ENCODE measurements at places on chromosomes 2 and 18.

DNA sequence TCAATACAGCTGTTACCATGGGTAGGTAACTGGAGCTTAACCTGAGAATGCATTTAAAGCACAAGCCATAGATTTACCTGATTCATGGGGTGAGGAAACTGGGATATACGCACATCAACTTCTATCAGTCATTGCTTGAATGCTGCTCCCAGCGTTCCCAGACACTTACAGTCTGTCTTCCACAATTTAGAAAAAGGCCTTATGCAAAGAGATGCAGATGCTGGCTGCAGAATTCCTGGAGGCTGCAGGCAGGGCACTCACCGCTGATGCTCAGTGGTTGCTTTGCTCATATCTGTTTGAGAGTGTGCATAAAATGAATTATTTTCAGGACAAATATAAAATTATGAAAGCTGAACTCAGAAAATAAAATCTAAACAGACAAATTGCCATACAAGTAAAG, 950.7 kb upstream of the PIK3C3 start:
- H3K4me3 ChIP-seq = no peak overlapping the region
- H3K27ac ChIP-seq = no peak overlapping the region
- H3K27me3 ChIP-seq = no peaks in the 10 kb centered on the region
- DNase-seq = no peak
- no peaks in the 10 kb centered on the region for H3K4me1 ChIP-seq

GRCh38 chr18:12837747-12838146, 46.3 kb downstream of the PTPN2 start:
- H3K4me1 ChIP-seq = peaks cover 43% of the 10 kb centered on the region
- no peak overlapping the region for H3K27ac ChIP-seq
- no peak for DNase-seq
- H3K36me3 ChIP-seq = peaks cover 15% of the 10 kb centered on the region
- H3K27me3 ChIP-seq = no peaks in the 10 kb centered on the region
- no peak overlapping the region for H3K4me3 ChIP-seq

- no peak overlapping the region for H3K27ac ChIP-seq
- H3K4me1 ChIP-seq = no peaks in the 10 kb centered on the region
- H3K27me3 ChIP-seq = no peaks in the 10 kb centered on the region
- H3K4me3 ChIP-seq = no peak overlapping the region
- no peaks in the 10 kb centered on the region for H3K36me3 ChIP-seq
- DNase-seq = no peak
Measured at GRCh38 chr2:182404092-182404491, 22.7 kb downstream of the PDE1A start.

DNA sequence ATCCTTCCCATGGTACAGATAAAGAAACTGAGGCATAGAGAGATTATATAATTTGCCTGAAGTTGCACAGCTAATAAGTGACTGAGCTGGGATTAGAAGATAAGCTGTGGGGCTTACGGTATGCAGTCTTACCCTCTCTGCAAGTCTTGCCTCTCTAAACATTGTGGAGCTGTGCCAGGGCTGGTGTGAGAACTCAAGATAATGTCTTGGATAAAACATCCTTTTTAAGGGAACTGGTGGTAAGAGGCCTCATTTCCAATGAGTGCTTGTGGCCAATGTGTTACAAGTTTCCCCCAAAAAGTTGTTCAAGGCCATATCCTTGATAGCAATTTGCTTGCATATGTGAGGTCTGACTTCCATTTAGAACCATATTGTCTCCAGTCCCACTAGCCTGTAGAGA, 84.3 kb upstream of the ETAA1 start:
- no peaks in the 10 kb centered on the region for H3K4me1 ChIP-seq
- H3K4me3 ChIP-seq = no peak overlapping the region
- no peak overlapping the region for H3K27ac ChIP-seq
- H3K36me3 ChIP-seq = no peaks in the 10 kb centered on the region

DNA sequence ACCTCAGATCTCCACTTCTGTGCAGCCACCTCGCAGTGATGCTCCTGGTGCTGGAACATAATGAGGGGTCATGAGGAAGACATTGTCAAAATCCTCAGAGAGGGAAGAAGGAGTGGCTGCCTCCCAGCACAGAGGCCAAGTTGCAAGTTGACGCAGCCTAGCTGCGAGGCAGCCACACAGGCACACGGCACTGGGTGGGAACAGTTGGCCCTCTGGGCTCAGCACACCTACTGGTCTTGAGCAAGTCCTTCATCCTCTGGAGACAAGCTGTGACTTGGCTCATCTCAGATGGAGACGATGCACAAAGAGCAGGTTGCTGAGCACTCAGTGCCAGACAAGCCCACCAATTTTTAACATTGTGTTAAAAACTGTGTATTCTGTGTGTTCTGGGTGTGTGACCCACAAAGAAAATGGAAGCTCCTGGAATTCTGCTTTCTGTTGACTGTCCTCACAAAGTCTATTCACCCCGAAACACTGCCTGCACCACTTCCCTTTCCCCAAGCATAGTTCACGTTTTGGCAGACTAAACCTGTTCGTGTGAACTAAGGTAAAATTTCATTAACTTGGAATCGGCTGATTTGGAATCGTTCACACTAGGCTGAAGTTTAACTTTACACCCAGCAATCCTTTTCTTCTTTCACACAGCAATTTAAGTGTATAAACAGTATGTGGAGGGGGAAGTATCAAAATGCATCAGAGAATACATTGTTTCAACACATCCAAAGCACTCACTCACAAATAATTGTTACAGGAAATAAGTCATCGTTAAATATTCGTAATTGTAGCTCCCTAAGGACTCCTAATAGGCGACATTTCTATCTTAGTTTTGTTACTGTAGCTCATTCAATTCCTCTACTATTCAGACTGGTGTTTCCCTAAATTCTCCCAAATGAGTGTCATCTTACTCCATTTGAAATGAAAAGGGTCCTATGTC, 266.6 kb upstream of the ID2 start:
- DNase-seq = no peak
- peaks cover 2% of the 10 kb centered on the region for H3K4me1 ChIP-seq
- peaks cover 55% of the 10 kb centered on the region for H3K27me3 ChIP-seq
- H3K36me3 ChIP-seq = no peaks in the 10 kb centered on the region
- H3K4me3 ChIP-seq = no peak overlapping the region

GRCh38 chr2:56009758-56010458, 86.3 kb upstream of the EFEMP1 start:
- no peak for DNase-seq
- H3K36me3 ChIP-seq = no peaks in the 10 kb centered on the region
- no peak overlapping the region for H3K4me3 ChIP-seq
- H3K4me1 ChIP-seq = no peaks in the 10 kb centered on the region

DNA sequence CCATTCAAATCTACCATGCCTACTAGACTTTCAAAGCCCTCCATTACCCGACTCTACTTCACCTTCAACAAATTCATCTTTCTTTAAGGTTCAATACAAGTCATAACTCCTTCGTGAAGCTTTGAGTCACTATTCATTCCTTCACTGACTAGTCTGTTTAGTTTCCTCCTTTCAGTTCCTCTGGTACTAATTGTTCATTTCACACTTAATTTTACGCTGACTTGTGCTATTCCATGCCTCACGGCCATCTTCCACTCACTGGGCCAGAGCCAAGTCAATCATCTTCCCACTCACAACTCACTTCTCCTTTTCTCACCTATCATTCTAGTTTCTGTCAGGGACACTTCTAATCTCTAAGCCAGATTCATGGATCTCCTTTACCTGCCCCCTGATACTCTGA, 136.2 kb downstream of the MTX2 start:
- peaks cover 11% of the 10 kb centered on the region for H3K27me3 ChIP-seq
- no peak overlapping the region for H3K27ac ChIP-seq
- no peaks in the 10 kb centered on the region for H3K4me1 ChIP-seq
- H3K36me3 ChIP-seq = no peaks in the 10 kb centered on the region
- no peak for DNase-seq

DNA sequence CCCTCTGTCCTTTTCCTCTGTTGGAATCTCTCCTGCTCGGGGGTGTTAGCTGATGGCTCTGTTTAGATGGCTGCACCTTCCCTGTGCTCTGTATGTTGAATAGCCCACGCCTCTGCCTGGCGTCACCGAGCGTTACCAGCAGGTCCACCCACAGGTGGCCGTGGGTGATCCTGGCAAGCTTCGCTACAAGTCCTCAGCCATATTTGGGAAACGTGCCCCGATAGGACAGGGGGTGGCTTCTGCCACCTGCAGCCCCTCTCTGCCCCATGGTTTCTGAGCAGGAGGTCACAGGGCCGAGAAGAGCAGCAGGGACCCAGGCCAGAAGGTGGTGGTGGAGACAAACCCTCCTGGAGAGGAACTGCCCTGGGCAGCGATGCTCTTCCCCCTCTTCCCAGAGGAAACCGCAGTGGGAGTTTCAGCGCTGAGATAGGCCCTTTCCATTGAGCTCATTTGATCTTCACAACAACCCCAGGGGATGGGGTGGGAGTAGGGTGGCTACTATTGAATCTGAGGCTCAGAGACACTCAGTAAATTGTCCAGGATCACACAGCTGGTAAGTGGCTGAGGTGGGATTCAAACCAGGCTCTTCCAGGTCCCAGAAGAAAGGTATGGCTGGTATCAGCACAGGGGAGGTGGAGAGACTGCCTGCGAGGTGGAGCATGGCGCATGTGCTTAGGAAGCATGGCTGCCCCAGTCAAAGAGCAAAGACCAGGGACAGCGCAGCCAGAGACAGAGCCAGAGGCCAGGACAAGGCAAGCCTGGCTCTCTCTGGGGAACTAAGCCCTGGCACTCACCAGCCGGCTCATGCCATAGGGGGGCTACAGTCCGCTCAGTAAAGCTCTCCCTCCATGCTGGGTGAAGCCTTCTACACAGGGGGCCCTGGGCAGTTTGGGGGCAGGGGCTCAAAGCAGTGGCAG, 15.0 kb downstream of the NGEF start:
- H3K4me1 ChIP-seq = no peaks in the 10 kb centered on the region
- H3K27me3 ChIP-seq = no peaks in the 10 kb centered on the region
- no peak overlapping the region for H3K27ac ChIP-seq
- no peak for DNase-seq
- no peak overlapping the region for H3K4me3 ChIP-seq

GRCh38 chr18:41073372-41073954, 881.6 kb upstream of the PIK3C3 start:
- H3K27ac ChIP-seq = no peak overlapping the region
- H3K4me3 ChIP-seq = no peak overlapping the region
- H3K4me1 ChIP-seq = no peaks in the 10 kb centered on the region
- no peaks in the 10 kb centered on the region for H3K27me3 ChIP-seq

GRCh38 chr2:223269386-223269785, 217.4 kb downstream of the KCNE4 start:
- no peak for DNase-seq
- H3K27me3 ChIP-seq = no peaks in the 10 kb centered on the region
- H3K4me1 ChIP-seq = no peaks in the 10 kb centered on the region
- H3K4me3 ChIP-seq = no peak overlapping the region
- no peaks in the 10 kb centered on the region for H3K36me3 ChIP-seq

DNA sequence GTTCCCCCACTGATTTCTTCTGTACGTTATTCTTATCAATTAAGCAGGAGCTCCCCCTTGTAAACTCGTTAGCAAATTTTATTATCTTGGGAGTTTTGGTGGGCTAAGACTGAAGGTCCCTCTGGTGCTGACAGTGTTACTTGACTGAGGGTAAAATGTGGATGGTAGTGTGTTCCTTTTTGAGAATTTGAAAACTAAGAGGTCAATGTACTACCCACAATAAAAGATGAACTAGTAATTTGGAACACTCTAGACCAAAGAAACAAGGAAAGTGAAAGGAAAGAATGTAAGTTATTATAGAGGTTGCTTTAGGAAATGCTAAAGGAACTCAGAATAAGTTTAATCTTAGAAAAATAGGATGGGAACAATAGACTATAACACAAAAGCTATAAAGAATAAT, 35.1 kb downstream of the YWHAQ start:
- H3K4me3 ChIP-seq = no peak overlapping the region
- H3K36me3 ChIP-seq = peaks cover 43% of the 10 kb centered on the region
- DNase-seq = no peak
- no peaks in the 10 kb centered on the region for H3K27me3 ChIP-seq
- H3K4me1 ChIP-seq = peaks cover 54% of the 10 kb centered on the region

GRCh38 chr2:202104286-202104870, 31.3 kb downstream of the KIAA2012 start:
- DNase-seq = no peak
- no peak overlapping the region for H3K4me3 ChIP-seq
- no peak overlapping the region for H3K27ac ChIP-seq
- H3K27me3 ChIP-seq = peaks cover 23% of the 10 kb centered on the region

DNA sequence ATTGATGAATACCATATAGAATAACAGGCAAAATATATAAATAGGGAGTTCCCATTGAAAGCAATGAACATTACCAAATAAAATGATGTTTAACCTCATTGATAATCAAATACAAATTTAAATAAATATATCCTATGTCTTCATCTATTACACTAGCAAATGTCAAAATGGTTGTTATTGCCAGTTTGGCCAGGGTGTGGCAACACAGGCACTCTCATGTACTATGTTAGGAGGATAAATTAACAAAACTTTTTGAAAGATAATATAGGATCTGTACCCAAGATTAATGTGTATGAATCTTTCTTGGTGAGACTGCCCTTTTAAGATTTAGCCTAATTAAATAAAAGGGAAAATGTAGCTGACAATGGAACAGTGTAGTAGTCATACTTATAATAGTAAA, 659.3 kb downstream of the ERBB4 start:
- no peaks in the 10 kb centered on the region for H3K4me1 ChIP-seq
- H3K27me3 ChIP-seq = no peaks in the 10 kb centered on the region
- no peaks in the 10 kb centered on the region for H3K36me3 ChIP-seq

DNA sequence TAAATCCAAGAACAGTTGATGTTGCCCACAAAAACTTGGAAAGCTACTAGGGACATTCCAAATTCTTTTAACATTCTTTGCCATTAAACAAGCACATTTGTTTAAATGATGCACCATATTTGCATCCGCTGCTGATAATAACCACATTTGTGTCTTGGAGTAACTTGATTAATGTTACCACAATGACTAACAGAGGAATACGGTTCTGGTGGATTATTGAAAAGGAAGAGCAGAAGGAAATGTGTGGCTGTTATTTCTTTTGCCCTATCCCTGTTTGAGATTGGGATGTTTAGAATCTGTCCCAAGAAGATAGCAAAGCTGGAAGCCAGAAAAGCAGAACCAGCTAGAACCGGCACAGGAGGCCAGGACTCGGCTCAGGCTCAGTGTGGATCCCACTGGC, 39.2 kb upstream of the RASGRP3 start:
- peaks cover 12% of the 10 kb centered on the region for H3K27me3 ChIP-seq
- H3K36me3 ChIP-seq = no peaks in the 10 kb centered on the region
- no peaks in the 10 kb centered on the region for H3K4me1 ChIP-seq

DNA sequence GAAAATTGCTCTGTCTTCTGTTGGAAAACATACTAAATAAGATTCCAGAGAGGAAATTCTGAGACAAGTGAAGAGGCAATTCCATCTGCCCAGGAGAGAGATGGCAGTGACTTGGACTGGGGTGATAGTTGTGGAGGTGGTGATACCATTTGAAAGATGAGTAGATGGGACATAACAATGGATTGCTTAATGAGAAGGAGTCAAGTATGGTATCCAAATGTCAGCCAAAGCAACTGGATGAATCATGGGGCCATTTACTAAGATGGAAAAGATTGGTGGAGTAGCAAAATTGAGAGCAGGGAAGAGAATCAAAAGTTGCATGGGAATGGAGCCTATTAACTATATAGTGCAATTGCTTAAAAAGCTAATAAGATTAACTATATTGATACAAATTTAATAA, 222.1 kb downstream of the ETAA1 start:
- peaks cover 2% of the 10 kb centered on the region for H3K27me3 ChIP-seq
- H3K36me3 ChIP-seq = no peaks in the 10 kb centered on the region
- H3K4me3 ChIP-seq = no peak overlapping the region
- H3K4me1 ChIP-seq = no peaks in the 10 kb centered on the region
- DNase-seq = no peak

All from stimulated activated naive B cell treated with anti-CD40 and anti-IgM and Interleukin-4, amounts not matched to agents 10 μg/mL and 1 μg/mL and 100 μg/mL, for 72 hours (primary cell).